NCI-H774 (cell line): ENCODE measurements at places on chromosomes 16 and 17.

DNA sequence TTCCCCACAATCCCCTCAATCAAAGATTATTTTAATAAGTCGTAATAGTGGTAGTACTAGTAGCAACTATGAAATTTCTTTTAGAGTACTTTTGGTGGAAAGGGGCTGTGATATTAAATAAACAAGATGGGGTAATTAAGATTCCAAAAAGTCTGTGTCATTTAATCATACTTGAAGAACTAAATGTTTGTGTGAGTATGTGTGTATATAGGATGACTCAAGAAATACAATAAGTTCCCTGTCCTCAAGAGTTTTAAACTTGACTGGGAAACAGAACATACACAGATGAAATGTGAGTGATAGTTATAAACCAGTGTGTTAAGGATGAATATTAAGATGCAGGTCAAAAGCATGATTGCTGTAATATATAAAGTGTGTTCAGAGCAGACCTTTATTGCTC, 2.3 kb downstream of the ALDH3A2 start:
- no peak for DNase-seq

DNA sequence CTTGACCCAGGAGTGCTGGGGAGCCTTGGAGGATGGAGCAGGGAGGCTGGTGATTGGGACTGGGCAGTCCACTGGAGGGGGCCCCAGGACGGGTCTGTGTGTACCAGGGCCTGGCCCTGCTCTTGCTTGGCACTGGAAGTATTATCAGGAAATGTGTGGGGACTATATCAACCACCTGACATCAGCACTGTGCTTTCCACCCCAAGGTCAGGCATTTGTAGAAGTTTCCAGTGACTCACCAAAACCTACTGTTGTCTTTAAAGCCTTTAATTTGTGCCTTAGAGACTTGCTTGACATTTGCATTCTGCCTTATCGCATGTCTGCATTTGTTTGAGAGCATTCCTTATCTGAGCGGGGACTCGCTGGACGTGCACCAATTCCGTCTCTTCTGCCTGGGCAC, 323.1 kb downstream of the FOXL1 start:
- DNase-seq: no peak

- DNase-seq: no peak
Observed at GRCh38 chr17:2238432-2239169, 65.0 kb downstream of the SMG6 start.

GRCh38 chr16:1032607-1033006, 39.9 kb upstream of the SSTR5 start:
- DNase-seq: no peak

GRCh38 chr17:69506489-69506888, 92.0 kb downstream of the MAP2K6 start:
- no peak for DNase-seq

DNA sequence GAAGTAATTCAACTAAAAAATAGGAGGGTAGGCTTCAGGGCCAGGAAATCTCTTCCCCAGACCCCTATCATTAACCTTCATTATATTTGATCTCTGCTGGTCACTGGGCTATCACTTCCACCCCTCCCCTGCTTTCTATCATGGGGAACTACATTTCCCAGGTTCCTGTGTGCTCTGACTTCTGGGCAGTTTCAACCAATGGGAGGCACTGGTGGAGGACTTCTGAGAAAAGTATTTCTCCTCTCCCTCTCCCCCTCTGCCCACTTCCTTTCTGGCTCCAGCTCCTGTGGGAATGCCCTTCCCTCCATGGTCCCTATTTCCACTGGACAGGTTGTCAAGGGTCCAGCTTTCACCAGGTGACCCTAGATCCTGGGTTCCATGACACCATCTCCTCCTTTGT, 364.4 kb downstream of the C16orf95 start:
- no peak for DNase-seq

GRCh38 chr17:63309021-63309420, 137.1 kb downstream of the CYB561 start:
- DNase-seq: no peak

GRCh38 chr17:36877771-36878170, 59.5 kb upstream of the LHX1 start:
- no peak for DNase-seq
